ENCODE measurements at places on chromosomes 11 and 22.

- no peak for DNase-seq
Observed at GRCh38 chr11:44804449-44805437, 78.0 kb downstream of the TSPAN18 start.

DNA sequence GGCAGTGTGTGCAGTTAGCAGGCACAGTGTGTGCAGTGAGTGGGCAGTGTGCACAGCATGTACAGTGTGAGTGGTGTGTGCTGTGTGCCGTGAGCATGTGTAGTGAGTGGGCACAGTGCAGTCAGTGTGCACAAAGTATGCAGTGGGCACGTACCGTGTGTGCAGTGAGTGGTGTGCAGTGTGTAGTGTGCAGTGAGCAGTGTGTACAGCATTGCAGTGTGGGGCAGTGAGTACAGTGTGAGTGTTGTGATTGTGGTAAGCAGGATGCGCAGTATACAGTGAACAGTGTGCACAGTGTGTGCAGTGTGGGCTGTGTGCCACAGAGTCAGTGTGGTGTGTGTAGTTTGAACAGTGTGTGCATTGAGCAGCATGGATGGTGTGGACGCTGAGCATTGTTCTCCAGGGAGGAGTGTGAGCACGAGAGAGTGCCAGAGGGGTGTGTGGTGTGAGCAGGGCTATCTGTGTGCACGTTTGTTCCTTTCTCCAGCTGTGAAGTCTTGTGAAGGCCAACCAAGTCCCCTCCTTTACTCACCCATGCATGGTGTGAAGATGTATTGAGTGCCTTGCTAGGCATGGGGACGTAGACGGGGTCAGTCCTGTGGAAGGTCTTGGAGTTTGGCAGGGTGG, 3.0 kb downstream of the SHANK3 start:
- no peak for DNase-seq

- DNase-seq, result no peak
Observed at GRCh38 chr11:62555464-62556107, 9.0 kb upstream of the AHNAK start.

DNA sequence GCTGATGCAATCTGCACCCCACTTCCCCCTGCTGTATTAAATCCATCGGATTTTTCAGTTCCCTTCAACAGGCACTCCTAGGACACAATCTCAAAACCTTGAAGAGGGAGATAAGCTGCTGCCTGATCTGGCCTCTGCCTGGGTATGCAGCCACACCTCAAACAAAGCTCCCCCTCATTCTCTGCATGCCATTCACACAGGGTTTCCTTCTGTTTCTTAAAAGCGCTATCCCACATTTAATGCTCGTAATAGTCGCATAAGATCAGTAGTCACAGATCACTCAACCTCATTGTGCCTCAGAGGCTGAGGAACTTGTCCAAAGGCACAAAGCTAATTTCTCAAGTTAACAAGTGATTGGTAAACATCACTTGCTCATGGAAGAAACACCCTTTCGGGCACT, 34.0 kb downstream of the UQCR10 start:
- no peak for DNase-seq

DNA sequence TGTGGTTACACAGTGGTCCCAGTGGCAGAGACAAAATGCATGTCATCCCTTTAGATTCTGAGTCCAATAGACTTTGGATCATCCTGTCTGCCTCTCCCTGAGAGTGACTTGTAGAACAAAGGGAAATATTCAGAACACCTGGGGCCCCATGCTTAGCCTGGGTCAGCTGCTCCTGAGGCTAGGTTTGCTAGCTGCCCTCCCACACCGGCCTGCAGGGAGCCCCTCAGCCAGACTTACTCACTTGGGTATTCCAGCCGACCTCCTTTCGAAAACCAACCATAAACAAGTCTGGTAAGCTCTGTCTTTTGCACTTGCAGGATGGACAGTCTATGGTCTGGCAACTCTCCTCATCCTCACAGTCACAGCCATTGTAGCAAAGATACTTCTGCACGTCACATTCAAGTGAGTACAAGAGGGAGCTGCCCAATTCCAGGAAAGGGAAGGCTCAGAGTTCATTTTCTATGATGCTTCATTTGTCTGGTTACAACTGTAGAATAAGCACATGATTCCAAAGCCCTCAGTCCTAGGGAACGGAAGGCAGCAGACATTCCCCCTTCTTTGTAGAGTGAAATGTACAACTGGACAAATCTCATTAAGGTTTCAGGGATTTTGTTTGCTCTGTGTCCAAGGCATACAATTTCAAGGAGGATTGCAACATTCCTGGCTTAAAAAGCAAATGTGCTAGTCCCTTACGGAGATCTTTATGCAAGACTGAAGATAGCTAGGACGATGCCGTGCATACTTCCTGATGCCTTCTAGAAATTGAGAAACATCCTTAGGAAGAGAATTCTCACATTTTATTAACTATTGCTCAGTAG, 65.5 kb upstream of the EMID1 start:
- DNase-seq, result no peak

- DNase-seq, result no peak
Observed at GRCh38 chr11:20056950-20057943, 103.0 kb downstream of the DBX1 start.

GRCh38 chr11:66339686-66340483, 3.7 kb upstream of the RIN1 start:
- no peak for DNase-seq

DNA sequence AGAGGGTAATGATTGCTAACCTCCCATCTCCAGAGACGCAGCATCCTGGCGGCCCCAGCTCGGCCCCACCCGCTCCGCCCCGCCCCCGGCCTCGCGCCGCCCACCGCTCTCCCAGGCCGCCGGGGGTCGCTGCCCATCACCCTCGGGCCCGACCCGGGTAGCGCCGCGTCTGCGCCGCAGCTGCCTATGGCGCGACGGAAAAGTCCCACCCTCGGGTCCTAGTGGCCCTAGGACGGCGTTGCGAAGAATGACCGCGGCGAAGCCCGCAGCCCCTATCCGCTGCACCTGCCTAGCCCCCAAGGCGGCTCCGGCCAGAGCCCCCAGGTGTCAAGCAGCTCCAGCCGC, 457 bp downstream of the CPSF7 start:
- DNase-seq, result peak; percentile 44

DNA sequence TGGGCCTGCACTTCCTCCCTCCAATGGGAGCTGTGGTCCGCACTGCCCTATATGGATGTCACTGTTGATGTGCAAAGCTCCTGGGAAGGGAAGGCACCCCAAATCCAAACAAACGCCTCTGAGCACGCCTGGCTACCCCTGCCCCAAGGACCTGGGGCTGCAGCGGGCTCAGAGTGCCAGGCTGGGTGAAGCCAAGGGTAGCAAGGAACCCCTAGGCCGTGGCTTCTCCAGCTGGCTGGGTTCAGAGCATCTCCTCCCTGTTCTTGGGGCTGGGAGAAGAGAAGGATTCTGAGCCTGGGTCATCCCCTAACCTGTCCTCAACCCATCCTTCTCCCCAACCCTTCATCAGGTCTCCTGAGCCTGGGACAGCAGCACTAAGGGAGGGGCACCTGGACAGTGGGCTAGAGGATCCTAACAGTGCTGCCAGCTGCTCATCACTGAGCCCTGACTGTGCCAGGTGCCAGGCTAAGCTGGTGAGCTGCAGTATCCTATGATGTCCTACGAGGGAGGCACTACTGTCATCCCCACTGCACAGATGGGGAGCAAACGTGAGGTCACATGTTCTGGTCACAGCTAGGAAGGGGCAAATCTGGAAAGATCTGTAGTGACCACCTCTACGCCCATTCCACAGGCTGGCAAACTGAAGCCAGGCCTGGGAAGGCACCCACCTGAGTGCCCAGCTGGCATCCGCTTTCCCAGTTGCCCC, 3.0 kb downstream of the SSTR3 start:
- DNase-seq, result no peak

GRCh38 chr22:36432592-36433317, 45.0 kb upstream of the MYH9 start:
- no peak for DNase-seq

- peak; percentile 13 for DNase-seq
Observed at GRCh38 chr11:66745356-66746235, 16.6 kb upstream of the SPTBN2 start.

DNA sequence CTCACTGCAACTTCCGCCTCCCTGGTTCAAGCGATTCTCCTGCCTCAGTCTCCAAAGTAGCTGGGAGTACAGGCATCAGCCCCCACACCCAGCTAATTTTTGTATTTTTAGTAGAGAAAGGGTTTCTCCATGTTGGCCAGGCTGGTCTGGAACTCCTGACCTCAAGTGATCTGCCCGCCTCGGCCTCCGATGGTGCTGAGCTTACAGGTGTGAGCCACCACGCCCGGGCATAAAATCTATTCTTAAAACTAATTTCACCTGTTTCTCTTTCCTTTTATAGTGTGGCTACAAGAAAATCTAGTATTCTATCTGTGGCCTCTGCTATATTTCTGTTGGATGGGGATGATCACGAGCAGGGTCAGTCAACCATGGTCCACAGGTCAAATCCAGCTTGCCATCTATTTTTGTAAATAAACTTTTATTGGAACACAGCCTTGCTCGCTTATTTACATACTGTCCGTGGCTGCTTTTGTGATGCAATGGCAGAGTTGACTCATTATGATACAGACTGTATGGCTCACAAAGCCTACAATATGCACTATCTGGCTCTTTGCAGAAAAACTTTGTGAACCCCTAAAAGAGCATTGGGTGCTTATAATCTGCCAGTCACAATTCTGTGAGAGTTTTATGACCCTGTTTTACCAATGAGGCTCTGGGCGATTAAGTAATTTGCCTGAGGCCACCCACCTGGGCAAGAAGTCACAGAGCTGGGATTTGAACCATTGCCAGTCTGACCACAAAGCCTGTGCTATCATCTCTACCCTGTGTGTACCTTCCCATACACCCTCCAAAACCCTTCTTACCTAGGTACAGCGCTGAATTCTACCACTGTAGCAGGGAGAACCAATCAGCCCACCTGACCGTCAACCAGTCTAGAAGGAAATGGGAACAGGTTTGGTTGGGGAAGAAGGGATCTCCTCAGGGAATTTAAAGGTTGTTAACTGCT, 28.3 kb downstream of the SLC1A2 start:
- DNase-seq, result no peak

DNA sequence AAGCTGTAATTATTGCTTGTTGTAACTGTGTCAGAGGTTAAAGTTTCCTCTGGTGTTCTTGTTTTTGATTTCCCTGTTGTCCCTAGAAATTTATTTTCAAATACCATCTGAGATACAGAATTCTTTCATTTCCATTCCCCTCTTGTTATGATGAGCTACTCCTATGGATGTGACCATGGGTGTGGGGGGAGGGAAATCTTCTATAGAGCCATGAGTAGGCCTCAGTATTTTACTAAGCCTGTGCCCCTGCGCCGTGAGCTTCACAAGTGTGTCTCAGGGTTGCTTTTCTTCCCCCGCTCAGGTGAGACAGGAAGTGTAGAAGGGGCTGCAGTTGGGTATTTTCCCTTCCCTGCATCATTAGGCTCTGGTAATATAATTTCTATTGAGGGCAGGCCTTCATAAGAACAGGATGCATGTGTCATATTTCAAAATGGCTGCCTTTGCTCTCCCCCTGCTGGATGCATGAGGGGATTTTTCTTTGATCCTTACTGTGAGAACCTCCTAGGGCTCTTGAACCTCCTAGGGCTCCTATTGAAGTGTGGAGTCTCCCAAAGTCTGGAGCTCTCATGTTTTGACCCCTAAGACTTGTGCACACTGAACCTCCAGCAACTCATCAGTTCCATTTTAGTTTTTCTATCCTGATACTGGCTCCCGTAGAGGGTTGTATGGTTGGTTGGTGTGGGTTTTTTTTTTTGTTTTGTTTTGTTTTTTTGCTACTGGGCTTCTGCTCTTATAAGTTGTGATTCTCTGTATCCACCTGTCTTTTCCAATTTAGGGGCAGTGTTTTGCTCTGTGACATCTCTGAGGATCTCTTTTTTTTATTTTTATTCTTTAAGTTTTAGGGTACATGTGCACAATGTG, 658.2 kb downstream of the NTM start:
- DNase-seq, result no peak

DNA sequence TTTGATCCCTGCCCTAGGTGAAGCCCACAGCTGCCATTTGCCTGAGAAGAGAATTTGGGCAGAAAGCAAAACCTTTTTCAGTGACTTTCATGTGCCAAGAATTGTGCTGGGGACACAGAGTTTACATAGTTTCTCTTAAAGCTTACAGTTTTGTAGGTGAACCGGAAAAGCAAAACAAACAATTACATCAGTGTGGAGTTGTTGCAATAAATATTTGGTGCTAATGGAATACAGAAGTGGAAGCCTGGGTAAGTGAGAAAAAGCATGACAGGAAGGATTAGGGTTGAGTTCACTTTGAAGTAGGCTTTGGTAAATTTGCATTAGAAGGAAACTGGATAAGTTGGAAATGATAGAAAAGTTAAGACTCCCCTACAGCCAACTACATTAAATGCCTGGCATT, 82.7 kb downstream of the RASSF10 start:
- no peak for DNase-seq

DNA sequence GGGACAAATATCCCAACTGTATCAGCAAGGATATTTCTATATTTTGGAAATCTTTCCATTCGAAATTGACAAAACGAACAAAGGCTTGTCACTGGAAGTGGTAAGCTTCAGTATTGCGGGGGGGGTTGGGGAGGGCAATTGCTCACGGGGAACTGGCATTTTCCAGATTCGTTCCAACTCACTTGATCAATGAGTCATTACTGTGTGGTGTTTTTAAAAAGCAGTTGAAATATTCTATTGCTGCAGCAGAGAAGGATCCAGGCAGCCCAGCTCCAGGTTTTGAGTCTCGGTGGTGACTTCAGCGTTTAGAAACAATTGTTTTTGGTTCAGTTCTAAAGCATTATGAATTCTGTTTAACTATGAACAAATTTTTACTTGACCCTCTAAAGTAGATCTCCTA, 33.8 kb upstream of the FBLN1 start:
- DNase-seq, result no peak
